Stimulated activated CD8-positive, alpha-beta memory T cell treated with anti-CD3 and anti-CD28 coated beads, Interleukin-7, amount 100 ng/mL, for 4 hours (primary cell): ENCODE measurements at places on chromosomes 4 and X.

DNA sequence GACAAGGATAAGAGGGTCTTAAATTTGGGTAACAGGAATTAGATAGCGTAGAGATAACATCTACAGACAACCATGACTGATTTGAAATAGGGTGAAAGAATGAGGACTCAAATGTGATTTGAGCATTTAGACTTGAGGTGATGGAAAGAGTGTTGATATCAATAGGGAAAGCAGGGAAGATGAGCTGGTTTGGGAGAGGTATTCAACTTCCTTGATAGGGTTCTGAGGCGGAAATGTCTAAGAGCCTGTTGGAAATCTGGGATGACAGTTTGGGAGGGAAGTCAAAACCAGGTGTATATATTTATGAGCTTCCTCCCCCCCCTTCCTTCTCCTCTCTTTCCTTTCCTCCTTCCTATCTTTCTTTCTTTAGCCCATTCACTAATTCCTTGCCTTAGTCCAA, 36.5 kb downstream of the KLHL15 start:
- DNase-seq: no peak

- no peak for DNase-seq
These were observed 313.0 kb downstream of the ARHGAP10 start for GRCh38 chr4:148044912-148045352.

DNA sequence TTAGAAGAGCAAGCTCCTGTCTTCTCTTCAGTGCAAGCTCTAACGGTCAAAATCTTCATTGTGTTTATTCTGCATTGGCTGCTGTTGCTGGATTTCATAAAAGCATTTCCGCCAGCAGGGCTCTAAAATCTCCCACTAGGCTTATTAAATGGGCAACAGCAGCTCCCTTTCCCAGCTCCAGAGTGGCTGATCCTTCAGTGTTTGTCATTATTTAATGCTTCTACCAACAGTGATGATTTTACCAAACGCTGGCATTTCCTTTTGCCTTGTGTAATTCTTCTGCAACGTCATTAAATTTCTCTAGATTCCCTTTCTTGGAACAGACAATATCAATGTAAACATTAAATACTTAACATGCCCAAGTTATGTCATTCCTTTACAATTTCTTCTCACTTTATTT, 20.1 kb downstream of the SLC7A11 start:
- no peak for DNase-seq

- DNase-seq: no peak
These were observed 221.2 kb upstream of the MID1 start for GRCh38 chrX:10841579-10841978.

DNA sequence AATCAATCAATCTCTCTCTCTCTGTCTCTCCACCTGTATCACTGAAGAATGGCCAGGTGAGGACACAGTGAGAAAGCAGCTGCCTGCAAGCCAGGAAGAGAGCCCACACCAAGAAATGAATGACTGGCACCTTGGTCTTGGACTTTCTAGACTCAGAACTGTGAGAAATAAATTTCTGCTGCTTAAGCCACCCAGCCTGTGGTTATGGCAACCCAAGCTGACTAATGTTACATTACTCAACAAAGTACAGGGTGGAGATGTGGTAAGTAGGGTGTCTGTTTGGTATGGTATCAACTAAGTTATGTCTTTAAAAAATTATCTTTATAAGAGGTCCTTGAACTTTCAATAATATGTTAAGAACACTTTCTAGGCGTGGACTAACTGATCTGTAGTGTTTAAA, 159.3 kb downstream of the EPHA5 start:
- DNase-seq: no peak

GRCh38 chr4:80918004-80918403, 112.5 kb upstream of the BMP3 start:
- no peak for DNase-seq

DNA sequence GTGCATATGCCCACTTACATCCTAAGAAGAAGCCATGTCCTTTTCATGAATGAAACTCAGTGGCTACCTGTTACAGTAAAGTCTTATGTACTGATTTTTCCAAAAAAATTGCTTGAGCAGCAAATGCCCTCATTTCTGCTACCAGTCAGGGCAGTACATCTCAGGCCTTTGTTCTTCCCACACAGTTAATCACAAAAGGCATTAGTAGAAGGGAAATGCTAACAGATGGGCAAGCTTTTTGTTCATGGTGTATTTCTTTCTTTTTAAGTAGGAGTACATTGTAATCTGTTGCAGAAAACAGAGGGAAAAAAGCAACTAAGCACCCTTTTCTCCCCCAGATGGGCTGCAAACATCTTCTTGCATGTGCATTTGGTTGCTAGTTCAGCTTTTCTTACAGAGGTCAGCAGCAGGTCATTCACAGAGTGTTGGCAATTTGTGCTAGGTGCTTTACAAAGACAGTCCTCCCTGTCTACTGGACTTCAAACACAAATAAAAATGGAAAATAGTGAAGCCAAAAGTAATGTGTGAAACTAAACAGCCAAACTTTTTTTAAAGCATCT, 373.4 kb downstream of the PRDM5 start:
- DNase-seq: no peak

DNA sequence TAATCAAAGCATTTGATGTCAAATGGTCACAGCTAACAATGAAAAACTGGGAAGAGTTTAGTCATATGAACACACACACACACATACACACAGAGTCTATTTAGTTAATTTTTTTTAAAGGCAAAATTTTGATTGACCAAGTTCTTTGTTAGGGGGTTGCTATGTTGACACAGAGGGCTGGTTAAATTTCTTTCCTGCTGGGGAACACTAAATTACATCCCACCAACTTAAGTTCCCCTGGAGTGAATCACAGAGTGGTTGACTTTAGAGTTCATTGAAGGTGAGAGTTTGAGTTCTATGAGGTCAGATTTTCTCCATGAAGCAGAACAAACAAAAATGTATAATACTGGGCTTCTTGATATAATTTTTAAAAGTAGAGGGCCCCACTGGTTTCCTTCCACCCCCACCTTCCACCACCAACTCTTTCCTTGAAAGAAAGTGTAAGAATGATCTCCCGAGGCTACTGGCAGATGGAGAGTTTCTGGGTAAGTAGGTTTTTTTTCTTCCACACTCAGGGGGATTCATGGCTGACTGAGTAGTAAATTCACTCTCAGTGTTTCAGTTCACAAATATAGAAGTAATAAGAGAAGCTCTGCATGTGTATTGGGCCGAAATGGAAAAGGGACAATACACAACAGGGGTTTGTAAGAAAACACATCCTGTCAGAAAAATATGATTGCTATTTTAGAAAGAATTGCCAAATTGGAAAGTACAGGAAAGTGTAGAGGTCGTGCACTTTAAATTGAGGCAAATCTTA, 917.0 kb upstream of the LCORL start:
- DNase-seq: no peak

GRCh38 chr4:32485956-32486355, 1765.8 kb downstream of the PCDH7 start:
- no peak for DNase-seq

DNA sequence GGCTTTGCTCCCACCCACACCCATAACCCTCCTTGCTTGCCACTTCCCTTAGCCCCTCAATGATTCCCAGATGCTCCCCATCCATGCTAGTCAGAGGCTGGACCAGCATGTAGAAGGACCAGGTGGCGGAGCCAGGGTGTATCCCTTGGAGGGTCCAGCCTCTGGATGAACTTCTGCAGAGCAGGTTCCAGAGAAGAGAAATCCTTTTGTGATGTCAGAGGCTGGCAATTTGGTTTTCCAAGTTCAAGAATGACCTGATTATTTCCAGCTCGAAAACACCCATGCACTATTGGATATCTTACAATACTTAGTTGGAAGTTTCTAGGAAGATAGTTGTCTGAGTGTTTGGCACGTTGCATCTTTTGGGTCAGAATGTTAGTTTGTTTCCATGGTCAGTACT, 168.3 kb upstream of the RPS6KA3 start:
- DNase-seq: no peak

- no peak for DNase-seq
These were observed 896.1 kb upstream of the LCORL start for GRCh38 chr4:18917689-18918088.

DNA sequence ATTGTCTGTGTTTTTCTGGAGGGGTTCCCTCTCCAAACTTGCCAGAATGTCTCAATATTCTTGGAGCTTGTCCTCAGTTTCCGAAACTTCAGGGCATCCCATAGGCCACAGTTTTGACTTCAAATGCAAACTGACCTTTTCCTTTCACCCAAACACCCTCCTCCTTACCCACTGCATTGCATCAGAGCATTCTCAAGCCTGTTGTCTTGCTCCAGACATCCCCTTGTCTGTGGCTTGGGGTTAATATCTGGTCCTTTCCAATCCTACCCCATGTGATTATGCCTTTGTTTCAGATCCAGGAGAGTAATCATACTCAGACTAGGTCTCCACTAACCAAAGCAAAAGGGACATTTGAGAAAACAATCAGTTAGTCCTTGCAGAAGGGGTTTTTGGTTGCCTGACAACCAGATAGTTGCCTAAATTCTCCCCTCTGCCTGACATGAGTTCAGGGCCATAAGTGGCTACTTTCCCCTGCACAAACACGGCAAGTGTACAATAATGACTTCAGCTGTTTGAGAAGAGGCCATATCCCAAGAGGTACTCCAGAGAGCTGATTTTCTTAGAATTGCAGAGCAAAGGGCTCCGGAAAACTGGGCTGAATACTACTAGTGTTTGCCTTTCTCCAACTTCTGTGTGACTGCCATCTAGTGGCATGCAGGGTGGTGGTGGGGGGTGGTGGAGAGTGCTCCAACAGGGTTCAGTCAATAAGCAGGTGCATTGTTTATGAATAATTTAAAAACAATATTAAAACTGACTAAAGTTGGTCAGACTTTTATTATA, 130.2 kb downstream of the CHRDL1 start:
- DNase-seq: no peak

DNA sequence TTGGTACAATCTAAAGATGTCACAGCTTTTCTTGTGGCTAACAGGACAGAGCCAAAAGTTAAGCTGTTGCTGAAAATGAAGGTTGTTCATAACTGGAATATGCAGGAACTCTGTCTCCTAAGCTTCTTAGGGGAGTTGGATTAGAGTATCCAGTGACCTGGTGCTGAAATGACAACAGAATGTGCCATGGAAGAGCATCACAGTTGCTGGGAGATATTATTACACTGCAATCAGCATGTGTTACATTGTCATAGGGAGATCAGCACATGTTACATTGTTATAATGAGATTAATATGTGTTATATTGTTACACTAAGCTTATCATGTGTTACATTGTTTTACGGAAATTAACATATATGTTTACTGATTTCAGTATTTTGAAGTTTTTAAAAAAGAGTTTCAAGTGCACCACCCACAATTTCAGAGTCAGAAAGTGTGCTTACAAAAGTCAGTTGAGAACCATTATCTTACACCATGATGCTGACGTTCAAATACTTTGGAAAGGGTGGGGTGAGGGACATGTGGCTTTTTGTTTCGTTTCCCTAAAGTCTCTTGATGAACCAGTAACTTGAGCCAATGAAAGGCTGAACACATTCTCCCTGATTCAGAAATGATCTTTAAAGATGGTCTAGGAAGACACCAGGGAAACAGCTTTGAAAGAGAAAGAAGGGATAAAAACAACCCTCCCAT, 113.4 kb downstream of the DRD5 start:
- no peak for DNase-seq

- DNase-seq: no peak
These were observed 105.2 kb upstream of the FGF16 start for GRCh38 chrX:77342004-77342403.

DNA sequence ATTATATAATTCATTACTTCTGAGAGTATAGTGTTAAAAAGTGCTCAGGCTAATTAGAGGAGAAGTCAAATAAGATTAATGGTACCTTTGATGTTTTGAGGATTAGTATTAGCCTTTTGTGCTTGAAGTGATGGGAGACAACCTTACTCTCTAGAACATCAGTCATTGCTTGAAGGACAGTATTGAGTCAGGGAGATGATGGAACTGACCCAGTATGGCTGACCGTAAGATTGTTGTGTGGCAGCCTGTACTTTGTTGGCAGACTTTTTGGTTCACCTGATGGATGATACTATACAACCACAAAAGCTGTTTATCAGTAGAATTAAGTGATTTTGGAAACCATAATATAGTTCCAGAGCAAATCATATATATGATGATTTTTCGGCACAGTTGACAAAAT, 9.9 kb downstream of the OGT start:
- DNase-seq: no peak

- DNase-seq: no peak
These were observed 238.4 kb downstream of the SNCA start for GRCh38 chr4:89598602-89599001.

- DNase-seq: no peak
These were observed 182.8 kb upstream of the C1QTNF7 start for GRCh38 chr4:15245006-15245530.

DNA sequence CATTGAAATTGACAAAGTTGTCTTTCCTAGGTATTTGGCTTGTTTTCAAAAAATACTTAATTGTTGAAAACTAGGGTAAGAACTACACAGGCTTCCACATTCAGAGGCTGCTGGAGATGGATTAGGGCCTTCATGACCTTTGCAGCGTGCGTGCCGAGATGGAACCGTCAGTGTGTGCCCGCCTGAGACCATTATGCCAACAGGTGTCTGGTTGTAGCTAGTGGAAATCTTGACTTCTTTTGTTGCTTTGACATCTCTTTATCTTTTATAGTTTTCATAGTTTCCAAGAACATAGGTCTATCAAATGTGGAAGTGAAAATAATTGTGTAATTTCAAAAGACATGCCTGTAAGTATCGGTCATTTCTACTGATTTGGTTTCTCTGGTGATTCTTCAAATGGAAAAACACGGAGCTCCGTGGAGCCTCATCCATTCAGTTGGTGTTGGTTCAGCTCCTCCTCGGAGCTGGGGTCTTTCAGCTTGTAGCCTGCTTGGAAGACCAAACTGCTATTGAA, 38.9 kb upstream of the CLCN4 start:
- no peak for DNase-seq
